AG09319 (cell line): ENCODE measurements at places on chromosomes 1 and 21.
A peak's percentile ranks its signal among the peaks of the same experiment; 100 is the strongest.

DNA sequence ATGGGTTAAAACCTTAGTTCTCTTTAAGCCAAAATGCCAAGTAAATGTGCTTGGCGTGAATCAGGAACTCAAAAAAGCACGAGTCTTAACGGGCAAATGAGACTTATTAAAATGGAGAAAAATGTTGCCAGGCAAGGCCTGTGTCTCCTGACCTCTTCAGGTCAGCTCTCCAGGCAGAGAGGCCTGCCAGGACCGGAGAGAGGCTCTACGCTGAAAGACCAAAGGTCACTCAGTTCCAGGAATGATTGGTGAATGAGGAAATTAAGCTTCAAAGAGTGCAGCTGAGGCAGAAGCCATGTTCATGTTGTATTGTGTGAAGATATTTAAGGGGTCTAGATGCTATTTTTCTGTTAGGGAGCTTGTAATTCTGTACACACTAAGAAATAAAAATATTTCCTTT, 66.6 kb downstream of the SPAG17 start:
- no peak for DNase-seq

DNA sequence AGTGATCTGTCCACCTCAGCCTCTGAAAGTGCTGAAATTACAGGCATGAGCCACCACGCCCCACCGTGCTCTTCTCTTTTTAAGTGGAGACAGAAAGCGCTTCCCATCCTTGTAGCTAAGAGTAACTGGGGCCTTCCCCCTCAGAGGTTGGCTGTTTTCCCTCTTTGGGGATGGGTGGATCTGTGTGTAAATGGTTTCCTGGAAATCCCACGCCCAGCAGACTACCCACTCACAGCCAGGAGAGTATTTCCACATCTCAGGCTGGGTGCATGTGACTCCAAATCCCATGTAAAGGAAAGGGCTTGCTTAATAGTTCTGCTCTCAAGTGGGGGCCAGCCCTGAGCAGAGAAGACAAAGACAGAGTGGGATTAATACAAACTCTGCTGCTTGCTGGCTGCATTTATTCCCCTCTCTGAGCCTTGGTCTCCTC, 19.6 kb upstream of the TCEA3 start:
- peak; percentile 92 for DNase-seq

DNA sequence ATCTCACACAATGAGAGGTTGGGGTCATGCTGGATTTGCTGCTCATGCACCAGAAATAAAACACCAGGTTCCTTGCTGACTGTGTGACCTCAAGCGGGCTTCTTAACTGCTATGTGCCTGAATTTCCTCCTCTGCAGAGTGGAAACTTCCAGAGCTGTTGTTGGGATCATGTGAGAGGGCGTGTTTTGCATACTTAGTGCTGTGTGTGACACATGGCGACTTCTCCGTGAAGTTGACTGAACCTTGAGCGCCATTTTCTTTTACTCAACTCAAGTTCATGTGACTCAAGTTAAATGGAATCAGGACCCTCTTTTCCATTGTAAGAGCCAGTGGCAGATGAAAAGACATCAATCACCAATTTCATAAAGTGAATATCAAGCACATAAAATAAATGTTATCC, 224.0 kb downstream of the KIF26B start:
- no peak for DNase-seq

GRCh38 chr1:210747890-210748289, 386.1 kb downstream of the KCNH1 start:
- DNase-seq = no peak

GRCh38 chr1:166062421-166063070, 104.3 kb downstream of the FAM78B start:
- DNase-seq = no peak
